ENCODE measurements at places on chromosomes 2 and 18.

DNA sequence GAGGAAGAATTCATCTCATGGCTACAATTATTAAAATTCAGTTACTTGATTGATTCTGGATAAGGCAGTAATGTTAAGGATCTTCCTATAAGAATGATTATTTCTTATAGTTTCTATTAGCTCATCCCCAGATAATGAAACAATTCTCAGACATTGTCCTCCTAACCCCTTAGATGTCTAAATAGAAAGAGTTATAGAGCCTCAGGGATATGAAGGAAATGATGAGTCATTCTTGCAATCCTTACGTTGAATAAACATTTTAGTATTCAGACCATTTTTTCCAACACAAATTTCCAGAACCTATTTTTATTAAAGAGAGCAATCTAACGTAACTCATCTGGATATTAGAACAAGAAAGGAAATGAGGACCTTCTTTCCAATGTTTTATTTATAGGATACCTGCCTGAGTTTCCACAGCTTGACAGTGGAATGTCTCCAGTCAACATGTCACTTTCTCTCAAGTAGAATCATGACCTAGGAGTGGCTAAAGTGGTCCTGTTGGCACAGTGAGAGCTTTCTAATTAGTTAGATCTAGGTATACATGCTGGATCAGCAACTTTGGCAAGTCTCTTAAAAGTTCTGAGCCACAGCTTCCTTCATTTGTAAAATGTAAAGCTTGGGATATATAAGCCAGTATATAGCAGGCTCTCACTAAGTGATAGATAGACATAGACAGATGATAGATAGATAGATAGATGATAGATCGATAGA lies 88.0 kb upstream of the RAB27B start:
- no peak for DNase-seq

- no peak for DNase-seq
Observed at GRCh38 chr2:42108852-42109251, 60.3 kb upstream of the EML4 start.

- DNase-seq = no peak
Observed at GRCh38 chr2:199818026-199818425, 33.0 kb downstream of the FTCDNL1 start.

GRCh38 chr2:222298311-222299150 lies at the start of gene PAX3:
Gene PAX3 (minus strand): TSS chr2:222298998. CDS start chr2:222298615, 383 bp downstream.
- no peak for DNase-seq

DNA sequence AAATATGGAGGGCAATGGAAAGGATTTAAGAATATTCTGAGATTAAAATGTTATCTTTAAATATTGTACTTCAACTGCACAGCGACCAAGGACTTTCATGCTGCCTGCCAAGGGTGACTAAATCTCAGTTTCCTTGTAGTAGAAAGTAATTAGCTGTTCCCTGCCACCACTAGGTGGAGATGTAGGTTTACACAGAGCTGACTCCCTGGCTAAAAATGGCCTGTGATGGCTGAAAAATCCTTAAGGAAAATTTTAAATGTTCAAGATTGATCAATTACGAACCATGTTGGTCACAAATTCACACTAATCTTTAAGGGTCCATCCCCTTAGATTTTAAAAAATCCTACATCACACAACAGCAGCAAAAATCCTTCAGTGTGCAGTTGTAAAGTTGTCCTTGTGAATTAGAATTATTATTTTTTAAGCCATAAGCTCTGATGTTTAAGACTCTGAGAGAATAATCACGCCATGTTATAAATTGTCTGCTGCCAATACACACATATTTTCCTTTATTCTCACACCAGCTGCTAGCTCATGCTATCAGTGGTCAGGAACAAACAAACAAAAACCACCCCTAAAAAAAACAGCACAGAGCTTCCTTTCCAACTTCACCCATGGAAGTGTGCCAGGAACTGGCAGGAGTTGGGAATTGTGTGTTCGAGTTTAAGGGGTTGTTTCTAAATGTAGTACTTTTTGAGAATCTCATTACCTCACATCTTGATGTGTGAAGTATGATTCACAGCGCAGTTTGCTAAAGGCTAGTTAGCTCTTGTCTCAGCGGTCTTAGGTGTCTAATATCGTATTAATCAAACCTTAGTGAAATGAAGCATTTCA lies 399.8 kb downstream of the TMEM182 start:
- peak; percentile 11 for DNase-seq

DNA sequence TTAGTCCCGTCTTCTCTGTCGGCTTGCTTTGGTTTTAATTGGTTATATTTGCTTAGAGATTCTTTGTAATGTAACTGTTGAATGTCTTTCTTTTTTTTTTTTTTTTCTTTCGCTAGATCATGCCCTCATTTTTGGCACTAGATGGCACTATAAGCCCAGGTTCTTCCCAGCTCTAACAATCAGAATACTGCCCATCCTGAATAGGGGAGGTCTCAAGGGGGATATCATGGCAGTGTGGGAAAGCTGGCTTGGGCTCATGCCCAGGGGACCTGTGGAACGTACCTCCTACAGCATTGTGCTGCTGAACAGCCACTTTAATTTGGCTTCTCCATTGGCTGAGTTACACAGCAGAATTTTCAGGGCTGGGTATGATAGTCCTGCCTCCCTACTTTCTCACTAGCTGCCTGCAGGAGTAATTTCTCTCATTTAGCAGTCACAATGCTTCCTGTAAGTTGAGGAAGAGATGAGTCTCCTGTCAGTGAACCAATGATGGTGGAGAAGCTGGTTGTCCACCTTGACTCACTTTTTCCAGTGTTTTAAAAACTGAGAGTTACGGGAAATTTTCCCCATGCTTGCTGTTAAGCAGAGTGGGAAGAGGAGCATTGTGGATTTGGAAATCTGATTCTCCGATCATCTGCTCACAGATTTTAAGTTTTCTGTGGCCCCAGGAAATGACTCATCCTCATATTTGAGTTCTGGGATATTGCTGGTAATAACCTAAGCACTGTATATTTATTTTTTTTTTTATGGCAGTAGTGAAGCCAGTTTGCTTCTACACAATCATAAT lies 47.2 kb downstream of the RAD51AP2 start:
- DNase-seq = peak; percentile 45

DNA sequence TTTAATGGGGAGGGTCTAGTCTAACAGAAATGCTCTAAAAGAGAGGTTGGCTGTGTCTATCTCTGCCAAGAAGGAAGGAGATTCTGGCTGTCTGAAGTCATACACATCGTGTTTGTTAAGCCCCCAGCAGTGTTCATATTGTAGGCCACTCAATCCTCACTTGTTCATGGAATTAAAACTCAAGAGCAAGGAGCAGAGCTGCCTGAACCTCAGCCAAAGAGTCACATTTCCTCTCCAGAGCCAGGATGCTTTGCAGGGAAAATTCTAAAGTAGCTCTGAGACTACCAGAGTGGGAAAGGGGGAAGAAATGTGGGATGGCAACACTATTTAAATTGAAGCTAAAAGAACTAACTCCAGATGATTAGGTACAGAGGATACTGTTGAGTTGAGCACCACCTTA lies 190.7 kb upstream of the CXCR4 start:
- no peak for DNase-seq

DNA sequence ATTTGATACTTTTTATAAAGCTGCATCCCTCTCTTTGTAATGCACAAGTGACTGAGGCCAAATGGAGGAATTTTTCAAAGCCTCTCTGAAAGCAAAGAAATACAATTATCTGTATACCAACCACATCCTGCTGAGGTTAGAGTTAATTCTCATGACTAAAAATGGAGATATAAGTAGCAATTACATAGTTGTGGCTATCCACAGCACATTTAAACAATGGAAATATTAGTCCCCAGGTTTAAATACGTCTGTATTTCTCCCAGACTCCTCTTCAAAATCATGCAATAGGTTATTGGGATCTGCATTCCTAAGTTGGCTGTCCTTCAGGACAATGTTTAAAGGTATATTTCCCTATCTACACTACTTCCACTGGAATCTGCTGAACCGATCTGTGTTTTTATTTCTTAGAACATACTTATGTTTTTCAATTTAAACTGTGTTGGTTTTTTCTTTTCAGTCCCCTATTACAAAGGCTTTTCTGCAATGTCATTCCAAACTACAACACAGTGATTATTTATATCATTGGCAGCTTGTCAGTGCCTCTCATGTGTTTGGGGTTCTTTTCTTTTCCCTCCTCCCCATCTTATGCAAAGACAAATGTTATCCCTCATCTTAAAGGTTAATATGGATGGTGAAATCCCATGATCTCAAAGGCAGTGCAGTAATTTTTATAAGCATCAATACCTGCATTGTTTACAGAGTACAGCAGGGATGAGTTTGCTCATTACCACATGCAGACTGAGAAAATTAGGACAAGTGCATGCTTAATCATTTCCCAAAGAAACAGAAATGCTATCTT lies 134.8 kb upstream of the FSHR start:
- DNase-seq = no peak
